ENCODE measurements at places on chromosomes 6 and 20. TPM values are rescaled to one million over a fixed set of nuclear protein-coding genes. Genes with fewer than 3 reads are reported as not detected.

Gene MLN
- not detected for total RNA-seq

Gene EFCAB8
- 0.37 TPM for total RNA-seq

DNA sequence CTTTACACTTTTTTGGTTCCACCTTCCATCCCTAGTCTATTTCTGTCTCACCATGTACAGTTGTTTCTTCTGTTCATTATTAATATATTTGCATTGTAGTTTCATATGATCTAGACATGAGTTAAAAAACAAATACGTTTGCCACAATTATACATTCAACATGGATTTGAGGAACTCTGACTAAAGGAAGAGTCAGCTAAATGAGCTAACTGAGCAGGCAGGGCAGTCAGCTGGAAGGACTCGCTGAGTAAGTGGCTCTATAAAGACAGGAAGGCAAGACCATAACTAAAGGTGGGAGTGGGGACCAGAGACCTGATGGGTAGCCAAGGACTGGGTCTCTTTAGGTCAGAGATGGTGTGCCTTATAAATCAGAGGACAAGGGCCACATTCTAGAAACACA lies 26.3 kb downstream of the TMX4 start:
- DNase-seq, result no peak

Gene FOXF2
- total RNA-seq, result not detected

GRCh38 chr6:20712011-20712410 lies 177.8 kb downstream of the CDKAL1 start:
- no peak for DNase-seq

- DNase-seq, result no peak
Observed at GRCh38 chr20:48910347-48910781, 11.1 kb upstream of the ARFGEF2 start.

DNA sequence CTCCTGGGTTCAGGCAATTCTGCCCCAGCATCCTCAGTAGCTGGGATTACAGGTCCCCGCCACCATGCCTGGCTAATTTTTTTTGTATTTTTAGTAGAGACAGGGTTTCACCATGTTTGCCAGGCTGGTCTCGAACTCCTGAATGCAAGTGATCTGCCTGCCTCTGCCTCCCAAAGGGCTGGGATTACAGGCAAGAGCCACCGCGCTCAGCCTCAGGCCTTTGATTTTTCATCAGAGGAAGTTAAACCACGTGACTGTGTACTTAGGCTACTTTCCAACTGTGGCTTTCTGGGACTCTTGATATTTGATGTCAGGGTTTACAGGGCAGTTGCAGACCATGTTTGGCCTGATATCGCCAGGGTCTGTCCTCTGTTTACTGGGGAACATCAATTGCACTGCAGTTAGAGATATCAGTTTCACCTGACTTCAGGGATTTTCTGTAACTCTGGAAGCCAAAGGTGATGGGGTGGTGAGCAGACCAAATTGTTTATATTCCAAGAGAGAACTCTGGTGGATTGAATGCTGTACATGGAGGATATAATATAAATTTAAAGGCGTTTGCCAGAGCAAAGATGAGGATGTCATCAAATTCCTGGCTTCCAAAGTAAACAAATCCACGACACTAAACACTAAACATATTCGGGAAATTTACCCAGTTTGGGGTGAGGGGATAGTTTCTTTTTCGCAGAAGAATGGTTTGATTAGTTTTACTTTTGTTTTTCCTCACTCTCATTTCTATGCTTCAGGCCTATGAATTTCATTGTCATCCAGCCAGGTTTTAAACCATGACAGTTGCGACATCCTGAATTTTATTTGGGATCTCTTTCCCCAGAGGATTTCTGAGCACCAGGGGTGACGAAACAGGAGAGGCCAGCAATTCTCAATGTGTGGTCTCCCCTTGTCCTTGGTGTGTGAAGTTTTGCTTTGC lies 4.2 kb downstream of the PSMF1 start:
- no peak for DNase-seq

- DNase-seq, result no peak
Observed at GRCh38 chr6:137475103-137475502, 19.1 kb downstream of the OLIG3 start.

DNA sequence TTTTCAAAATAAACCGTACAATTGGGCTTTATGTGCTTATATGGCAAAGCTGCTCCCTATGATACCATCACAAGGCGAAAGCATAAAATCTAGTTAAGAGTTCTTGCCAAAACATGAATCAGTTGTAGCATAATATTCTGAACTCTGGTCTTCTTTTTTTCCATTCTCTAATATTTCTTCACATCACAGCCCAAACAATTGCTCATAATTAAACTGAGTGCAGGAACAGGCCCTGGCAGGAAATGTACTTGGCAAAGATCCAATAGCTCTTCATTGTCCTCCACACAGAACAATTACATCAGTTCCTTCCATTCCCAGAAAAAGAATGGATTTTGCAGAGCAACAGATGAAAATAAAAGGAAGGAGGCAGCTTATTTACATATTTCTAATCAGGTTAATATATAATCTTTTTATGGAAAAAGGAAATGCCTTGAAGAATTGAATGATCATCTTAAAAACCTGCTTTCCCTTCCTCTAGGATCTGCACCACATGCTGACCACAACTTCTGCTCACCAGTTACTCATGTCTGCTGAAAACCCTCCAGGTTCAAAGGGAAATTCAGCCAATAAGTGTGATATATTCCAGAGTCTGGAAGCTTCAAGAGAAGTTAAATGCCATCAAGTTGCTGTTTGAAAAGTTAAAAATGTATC lies 123.3 kb upstream of the COL21A1 start:
- DNase-seq, result no peak

DNA sequence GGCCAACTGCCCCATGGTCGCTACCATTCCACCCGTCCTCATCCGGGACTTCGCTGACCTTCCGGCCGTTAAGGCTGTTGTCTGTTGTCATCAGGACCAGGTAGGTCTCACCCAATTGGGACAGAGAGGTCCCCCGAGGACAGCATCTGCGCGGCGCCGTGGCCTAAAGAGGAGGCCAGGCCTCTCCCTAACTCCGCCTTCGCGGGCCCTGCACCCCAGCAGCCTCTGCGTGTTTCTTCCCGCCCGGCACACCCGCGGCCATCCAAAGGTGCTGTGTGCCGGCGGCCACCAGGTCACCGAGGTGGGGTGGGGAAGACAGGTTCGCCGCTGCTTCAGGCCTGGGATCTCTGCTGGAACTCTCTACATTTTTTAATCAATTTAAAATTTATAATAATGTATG lies 9.0 kb downstream of the OR2W1 start:
- no peak for DNase-seq

Gene PLCB4
- not detected for total RNA-seq

DNA sequence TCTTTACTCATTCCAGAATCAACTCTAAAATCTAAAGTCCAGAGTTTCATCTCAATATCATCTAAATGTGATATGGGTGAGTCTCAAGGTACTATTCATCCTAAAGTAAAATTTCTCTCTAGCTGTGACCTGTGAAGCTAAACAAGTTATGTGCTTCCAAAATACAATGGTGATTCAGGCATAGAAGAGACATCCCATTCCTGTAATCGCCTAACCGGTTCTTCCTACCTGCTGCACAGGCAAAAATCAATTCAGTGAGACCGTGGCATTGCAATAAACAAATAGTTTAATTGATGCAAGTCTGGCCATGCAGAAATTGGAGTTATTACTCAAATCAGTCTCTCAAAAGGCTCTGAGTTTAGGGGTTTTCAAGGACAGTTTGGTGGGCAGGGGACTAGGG lies 232.8 kb downstream of the UBE3D start:
- no peak for DNase-seq
